ENCODE measurements at places on chromosomes 7 and 10.

DNA sequence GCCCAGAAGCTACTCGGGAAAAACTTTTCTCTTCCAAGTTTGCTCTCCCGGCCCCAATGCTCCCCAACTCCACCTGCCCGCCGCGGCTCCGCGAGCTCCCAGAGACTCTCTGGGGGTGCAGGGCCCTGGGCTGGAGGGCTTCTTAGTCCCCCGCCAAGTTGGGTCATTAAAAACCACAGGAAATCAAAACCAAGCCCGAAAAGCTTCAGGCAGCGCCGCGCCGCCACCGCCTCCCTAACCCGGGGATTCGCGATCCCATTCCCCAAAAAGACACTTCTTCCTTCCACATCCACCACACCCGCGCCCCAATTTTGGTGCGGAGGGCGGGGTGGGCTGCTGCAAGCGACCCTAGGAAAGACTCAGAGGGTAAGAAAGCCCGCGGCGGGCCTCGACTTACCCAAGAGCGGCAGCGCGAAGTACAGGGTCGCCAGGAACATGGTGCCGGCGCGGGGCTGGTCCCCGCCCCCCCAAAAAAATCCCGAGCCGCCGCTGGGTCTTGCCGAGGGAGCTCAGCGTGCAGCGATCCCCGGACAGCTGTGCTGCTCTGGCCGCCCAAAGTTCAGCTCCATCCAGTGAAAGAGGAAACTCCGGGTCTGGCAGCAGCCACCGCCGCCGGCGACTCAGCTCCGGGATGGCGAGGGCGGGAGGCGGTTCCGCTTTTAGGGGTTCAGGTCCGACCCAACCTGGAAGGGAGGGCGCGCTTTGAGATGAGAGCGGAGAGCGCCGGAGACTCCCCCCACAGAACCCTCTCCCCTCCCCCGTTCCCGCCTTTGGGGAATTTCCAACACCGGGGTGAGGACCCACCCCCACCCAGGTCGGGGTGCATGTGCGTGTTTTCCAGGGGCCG, 1.2 kb downstream of the GFRA1 start:
- peak; percentile 79 for DNase-seq

DNA sequence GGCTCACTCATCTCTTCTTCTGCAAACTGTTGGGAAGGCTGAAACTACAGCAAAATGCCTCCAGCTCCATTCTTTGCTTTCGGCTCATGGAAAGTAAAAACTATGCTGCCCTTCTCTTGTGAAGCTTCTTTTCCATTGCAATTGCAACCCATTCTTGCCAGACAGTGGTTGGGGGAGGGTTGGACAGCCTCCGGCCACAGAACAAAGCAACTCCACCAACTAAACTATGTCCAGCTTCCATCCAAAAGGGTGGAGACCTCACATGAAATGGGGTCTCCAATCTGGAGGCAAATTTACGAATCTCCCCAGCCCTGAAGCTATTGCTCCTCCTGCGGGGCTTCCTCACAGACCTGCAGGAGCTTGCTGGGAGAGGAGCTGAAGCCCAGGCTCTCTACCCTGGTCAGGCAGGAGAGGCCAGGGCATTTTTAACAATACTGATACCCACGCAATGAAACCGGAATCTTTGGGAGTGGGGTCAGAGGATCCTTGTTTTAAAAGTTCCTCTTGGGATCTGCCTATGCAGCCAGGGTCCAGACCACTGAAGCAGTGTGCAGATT, 549 bp downstream of the GPNMB start:
- no peak for DNase-seq

DNA sequence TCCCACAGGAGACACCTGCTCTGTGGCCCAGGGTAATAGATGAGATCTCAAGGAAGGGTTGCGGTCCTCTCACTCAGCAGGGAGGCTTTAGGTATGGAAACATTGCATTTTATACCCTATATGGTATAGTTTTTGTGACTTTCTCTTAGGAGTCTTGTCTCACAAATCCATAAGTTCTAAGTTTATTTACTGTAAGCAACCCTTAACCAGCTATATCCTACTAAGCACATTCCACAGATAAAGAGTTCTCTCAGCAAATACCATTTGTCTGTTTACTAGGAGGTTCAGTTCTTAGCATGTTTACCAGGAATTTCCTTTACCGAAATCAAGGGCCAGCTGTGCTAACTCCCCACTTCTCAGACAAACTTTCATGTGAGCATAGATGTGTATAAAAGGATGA, 66.9 kb downstream of the ANLN start:
- DNase-seq, result no peak

DNA sequence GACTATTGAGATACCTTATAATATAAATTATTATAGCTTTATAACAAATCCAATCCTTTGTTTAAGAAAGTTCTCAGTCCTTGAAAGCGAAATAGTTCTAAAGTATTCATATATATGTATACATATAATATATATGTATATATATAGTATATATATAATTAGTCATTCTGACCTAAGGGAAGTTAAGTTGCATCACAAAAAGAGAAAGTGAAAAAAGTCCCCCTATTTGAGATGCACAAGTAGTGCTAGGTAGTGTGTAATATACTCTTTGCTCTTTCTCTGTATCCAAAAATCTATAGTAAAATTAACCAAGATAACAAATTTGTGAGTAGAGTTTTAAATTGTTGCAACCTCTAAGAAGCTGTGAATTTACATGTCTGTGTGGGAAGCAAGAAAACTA, 13.3 kb upstream of the IFIT1B start:
- DNase-seq, result no peak

- DNase-seq, result no peak
Measured at GRCh38 chr7:34115503-34115902, 210.2 kb downstream of the BMPER start.

GRCh38 chr7:82755705-82756551, 312.4 kb upstream of the CACNA2D1 start:
- no peak for DNase-seq

GRCh38 chr10:58331646-58332045, 3.2 kb upstream of the UBE2D1 start:
- DNase-seq, result no peak

GRCh38 chr7:86645676-86646276, 2.1 kb downstream of the GRM3 start:
- DNase-seq, result no peak

DNA sequence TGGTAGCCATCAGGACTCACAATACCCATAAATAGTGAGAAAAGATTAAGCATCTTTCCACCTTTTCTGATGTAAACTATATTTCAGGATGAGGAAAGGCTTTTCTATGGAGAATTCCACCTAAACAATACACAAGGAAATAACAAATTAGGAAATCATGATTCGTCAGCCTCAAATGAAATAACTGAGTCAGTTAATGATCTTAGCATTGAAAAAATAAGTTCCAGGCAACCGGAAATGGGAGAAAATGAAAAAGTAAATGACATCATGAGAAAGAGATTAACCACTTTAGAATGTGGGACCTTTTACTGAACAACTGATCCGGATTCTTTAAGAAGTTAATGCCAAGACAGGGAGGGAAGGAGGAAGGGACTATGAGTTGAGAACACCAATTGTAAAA, 742.3 kb downstream of the TNS3 start:
- DNase-seq, result no peak

Measured in HuH-7.5 (cell line).